ENCODE measurements at places on chromosomes 5 and 9.

DNA sequence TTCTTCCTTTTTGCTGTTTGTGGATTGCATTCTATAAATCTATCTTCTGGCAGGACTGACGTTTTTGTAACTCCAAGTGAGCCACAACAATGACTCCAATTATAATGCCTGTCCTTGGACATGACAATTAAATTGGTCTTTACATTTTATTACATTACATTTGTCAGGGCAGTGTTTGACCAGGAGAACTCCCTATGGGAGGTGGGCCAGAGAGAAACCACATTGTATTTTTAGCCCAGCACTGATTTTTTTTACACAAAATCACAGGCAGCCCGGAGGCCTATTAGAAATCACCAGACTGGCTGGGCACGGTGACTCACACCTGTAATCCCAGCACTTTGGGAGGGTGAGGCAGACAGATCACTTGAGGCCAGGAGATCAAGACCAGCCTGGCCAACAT is 99.1 kb upstream of the SMC5 start:
- no peak for DNase-seq

DNA sequence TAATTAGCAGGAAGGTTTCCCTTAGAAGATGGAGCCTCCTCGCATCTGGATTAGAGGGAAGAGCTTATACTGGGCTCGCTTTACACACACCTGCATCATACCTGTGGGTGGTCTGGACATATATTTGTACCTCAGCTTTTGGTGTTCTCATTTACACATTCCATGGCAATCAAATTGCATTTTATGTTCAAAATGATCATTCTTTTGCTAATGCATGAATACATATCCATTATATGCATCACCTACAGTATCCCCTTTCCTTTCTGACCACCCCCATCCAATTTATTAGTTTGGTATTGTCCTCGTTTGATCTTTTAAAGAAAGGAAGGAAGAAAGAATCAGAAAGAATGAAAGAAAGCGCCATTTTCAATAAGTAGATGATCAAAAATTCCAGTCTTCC is 251.5 kb downstream of the SLF1 start:
- no peak for DNase-seq

- no peak for DNase-seq
Measured at GRCh38 chr5:4275232-4275631, 679.6 kb downstream of the IRX1 start.

DNA sequence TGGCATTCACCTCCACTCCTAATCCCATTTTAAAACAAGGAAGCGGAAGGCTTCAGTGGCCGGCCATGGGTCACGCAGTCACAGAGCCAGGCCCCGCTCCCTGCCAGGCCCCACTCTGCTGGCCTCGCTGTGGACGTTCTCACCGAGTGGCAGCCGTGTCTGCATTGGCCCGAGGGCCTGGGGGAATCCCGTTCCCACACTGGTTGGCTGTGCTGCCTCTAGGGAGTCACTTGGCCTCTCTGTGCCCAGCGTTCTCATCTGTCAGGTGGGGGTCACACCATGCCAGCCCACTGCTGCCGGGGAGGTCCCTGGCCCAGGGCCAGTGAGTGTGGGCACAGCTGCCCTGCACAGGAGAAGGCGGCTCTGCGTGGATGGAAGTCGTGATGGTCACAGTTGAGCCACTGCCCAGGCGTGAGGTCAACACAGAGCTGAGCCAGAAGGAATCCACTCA is 13.4 kb upstream of the SLC9A3 start:
- no peak for DNase-seq

GRCh38 chr5:50965654-50966375 is 299.4 kb downstream of the PARP8 start:
- DNase-seq: peak; percentile 37

DNA sequence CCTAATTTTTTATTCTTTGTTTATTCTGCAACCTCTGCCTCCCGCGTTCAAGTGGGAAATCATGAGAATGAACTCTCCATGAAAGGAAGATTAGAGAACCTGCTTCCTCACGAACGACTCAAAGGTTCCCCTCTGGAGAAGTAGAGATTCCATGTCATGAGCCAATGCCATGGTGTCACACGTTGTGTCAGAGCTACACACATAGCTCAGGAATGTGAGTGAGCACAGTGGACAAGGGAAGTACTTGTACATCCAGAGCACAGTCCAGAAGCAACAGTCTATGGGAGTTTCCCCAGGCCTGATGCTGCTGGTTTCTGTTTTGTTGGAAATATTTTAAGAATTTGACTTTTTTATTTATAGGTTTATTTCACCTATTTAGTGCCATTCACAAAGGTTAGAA is 26.8 kb upstream of the PPP2CA start:
- no peak for DNase-seq

Measured in NCI-H2081 (cell line).